Hematopoietic multipotent progenitor cell (in vitro differentiated cells): ENCODE measurements at places on chromosomes 12 and 14. TPM values are rescaled to one million over a fixed set of nuclear protein-coding genes. Genes with fewer than 3 reads are reported as not detected.

GRCh38 chr14:30608533-30609006, 13.5 kb upstream of the SCFD1 start:
- DNase-seq = no peak

GRCh38 chr12:80968326-80968725, 30.6 kb upstream of the LIN7A start:
- DNase-seq = no peak

Gene CIROP
- total RNA-seq = not detected

GRCh38 chr12:45234139-45234865, 18.4 kb downstream of the ANO6 start:
- DNase-seq = peak; percentile 18

- no peak for DNase-seq
These were observed 660 bp upstream of the MCRS1 start for GRCh38 chr12:49568442-49569162.

GRCh38 chr14:82047777-82048470, 514.3 kb upstream of the SEL1L start:
- no peak for DNase-seq

Gene RAB15
- 4.3 TPM for total RNA-seq

GRCh38 chr12:56801661-56802622, 38.8 kb downstream of the HSD17B6 start:
- no peak for DNase-seq

- no peak for DNase-seq
These were observed 308.7 kb downstream of the SOX5 start for GRCh38 chr12:23640754-23641153.

- no peak for DNase-seq
These were observed 132.9 kb upstream of the DIO3 start for GRCh38 chr14:101428409-101428808.

- no peak for DNase-seq
These were observed 584 bp downstream of the ACVR1B start for GRCh38 chr12:51951843-51952722.

Gene PSEN1
- 43.6 TPM for total RNA-seq

GRCh38 chr14:20612403-20612802, 21.2 kb upstream of the RNASE12 start:
- no peak for DNase-seq

Gene RNASE7
- not detected for total RNA-seq

GRCh38 chr12:129984106-129984505, 80.3 kb upstream of the TMEM132D start:
- no peak for DNase-seq

GRCh38 chr12:2145433-2145998, 92.7 kb downstream of the CACNA1C start:
- DNase-seq = no peak

DNA sequence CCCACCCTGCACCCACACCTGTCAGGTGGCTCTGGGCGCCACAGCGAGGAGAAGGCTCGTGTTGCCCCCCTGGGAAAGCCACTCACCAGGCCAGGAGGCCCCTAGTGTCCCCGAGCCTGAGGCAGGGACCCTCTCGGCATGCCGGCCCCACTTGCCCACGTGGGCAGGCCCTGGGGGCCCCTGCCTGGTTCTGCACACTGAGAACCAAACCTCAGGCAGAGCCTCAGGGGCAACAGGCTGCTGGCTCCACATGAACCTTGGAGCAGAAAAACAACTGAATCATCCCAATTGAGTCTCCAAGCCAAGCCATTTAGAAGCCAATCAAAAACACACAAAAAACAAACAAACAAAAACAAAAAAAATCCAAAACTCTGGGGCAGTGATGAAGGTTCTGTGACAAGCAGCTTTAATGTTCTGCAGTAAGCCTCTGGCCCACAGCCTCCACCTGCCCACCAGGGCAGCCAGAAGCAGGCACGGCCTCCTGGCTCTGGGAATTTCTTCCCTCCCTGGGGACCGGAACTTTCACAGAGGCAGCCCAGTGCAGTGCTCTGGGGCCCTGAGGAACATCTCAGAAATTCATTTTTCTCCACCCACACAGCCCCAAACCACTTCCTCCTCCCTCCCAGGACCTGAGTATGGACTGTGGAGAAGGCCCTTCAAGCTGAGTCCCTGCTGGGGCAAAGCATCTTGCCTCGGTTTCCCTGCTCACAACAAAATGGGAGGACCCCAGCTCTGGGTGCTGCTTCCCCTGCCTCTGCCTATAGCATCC, 90.2 kb downstream of the CHGA start:
- no peak for DNase-seq

Gene NINJ2
- total RNA-seq = 19.4 TPM

GRCh38 chr12:46050805-46051204, 60.4 kb upstream of the SCAF11 start:
- no peak for DNase-seq

- no peak for DNase-seq
These were observed 38.9 kb upstream of the IL22 start for GRCh38 chr12:68292151-68292943.

GRCh38 chr12:109637348-109637747, 63.8 kb downstream of the MVK start:
- no peak for DNase-seq

GRCh38 chr12:46253544-46254162, 15.2 kb downstream of the SLC38A1 start:
- no peak for DNase-seq

Gene CCDC63
- total RNA-seq = not detected

- DNase-seq = no peak
These were observed 7.2 kb upstream of the SH2B3 start for GRCh38 chr12:111398530-111398929.

DNA sequence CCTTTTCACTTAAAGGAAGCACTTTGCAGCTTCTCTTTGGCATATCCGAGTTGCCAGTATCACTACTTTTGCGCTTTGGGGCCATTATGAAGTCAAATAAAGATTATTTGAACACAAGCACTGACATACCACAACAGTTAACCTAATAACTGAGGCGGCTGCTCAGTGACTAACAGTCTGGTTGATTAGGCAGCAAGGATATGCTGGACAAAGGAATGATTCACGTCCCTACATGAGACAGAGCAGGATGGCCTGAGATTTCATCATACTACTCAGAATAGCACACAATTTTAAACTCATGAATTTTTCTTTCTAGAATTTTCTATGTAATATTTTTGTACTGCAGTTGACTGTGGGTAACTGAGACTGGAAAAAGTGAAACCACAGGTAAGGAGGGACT, 56.9 kb upstream of the E2F7 start:
- no peak for DNase-seq

Gene FRS2
- total RNA-seq = 21.0 TPM

DNA sequence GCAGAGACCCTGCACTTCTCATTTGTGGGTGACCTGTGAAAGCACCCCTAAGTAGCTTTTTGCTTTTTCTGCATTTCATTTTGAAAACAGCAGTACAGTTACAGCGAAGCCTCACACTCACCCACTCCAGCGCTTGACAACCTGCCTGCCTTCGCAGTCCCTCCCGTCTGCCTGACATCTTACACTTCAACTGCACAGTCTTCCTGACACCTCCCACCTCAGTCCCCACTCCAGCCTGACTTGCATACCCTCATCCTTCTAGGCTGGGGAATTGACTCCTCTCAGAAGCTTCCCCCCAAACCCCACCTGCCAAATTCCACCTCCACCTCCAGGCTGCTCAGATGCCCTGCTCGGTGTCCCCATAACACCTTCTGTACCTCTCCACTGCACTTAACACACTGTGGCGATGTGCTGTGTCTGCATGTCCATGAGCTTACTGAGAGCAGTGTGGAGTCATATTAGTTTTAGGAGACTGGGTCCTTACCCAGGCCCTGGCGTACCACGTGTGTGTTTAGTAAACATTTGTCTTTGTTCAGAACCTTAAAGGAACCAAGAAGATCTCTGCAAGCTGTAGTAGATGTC, 159.4 kb downstream of the PRKCH start:
- no peak for DNase-seq

Gene TARBP2
- 44.2 TPM for total RNA-seq

- DNase-seq = no peak
These were observed 953 bp downstream of the MAPK1IP1L start for GRCh38 chr14:55052269-55052930.

Gene RBMS2
- total RNA-seq = 7.5 TPM

Gene HCAR1
- total RNA-seq = 0.27 TPM

Gene CLEC4C
- total RNA-seq = under 0.01 TPM

GRCh38 chr12:44497044-44497443, 379.1 kb downstream of the NELL2 start:
- DNase-seq = no peak

- DNase-seq = no peak
These were observed 1.4 kb upstream of the GARIN2 start for GRCh38 chr14:67187826-67188225.

DNA sequence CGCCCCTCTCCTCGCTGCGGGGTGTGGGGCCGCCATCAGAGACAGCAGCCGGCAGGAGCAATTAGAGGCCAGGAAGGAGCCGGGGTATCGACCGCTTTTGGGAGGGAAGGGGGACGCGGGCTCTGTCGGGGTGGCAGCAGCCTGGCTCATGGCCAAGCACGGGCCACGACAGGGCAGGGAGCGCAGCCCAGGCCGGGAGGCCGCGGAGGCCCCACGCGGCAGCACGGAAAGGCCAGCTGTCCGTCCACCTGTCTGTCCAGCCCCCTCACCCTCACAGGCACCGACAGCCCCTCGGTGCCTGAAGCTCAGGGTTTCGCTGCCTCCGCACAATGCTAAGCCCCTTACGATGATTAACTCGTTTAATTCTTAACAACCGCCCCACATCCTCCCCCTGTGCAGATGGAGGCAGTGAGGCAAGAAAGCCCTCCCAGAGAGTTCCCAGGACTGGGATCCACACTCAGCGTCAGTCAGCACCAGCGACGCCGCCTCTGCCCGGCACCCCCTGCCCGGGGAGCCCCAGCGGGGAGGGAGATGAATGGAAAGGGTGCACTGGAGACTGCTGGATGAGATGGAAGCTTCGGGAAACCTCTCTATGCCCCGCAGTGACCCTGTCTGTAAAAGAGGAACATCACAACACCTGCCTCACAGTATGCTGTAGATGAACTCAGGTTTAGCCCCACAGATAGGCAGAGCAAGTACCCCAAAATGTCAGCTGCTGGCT, 23.7 kb downstream of the NCOR2 start:
- DNase-seq = no peak

GRCh38 chr12:118327391-118327790, 45.3 kb downstream of the TAOK3 start:
- no peak for DNase-seq

DNA sequence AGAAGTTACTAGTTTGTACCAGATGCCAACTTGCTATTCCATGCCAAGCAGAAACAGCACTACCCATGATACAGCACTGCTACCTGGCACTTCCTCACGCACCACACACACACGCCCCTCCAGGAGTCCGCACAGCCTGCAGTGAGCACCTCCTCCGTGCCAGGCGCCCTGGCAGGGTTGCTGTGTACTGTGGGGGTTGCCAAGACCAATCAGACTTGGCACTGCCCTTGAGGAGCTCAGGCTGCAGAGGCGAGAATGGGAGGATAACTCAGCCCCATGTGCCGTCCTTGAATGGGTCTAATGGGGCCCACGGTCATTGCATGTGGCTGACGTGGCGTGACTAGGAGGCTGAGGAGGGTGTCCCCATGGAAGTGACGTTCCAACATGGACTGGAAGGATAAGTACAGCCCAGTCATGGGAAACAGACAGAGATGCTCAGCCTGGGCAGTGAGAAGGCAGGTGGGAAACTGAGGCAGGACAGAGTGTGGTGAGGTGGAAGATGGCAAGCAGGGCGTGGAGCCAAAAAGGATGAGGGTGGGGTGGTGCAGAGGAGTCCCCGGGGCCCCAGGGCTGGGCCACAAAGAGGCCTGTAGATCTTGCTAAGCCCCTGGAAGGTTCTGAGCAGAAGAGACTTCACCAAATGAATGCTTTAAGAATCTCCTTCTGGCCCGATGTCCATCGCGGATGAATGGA, 65.3 kb upstream of the C14orf180 start:
- DNase-seq = no peak

DNA sequence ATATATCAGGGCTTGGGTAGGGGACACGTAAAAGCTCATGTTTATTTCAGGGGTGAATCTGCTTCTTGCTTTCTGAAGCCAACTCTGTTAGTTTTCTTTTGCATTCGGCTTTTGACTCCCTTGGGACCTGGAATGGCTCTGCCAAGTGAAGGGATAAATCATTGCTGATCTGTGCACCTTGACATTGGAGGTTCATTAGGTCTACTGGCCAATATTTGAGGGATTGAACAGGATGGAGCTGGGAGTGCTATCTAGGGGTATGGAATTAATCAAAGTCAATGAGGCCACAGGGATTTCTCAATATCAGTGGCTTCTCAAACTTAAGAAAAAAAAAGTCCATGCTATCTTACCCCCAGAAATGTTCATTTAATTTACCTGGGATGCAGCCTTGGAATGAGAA, 203.5 kb upstream of the RMST start:
- DNase-seq = no peak

Gene SYNDIG1L
- total RNA-seq = not detected

GRCh38 chr14:68782091-68782981, 10.5 kb downstream of the ZFP36L1 start:
- no peak for DNase-seq

Gene PRICKLE1
- total RNA-seq = 0.81 TPM

GRCh38 chr12:105409801-105410471, 79.4 kb downstream of the C12orf75 start:
- DNase-seq = peak; percentile 52

DNA sequence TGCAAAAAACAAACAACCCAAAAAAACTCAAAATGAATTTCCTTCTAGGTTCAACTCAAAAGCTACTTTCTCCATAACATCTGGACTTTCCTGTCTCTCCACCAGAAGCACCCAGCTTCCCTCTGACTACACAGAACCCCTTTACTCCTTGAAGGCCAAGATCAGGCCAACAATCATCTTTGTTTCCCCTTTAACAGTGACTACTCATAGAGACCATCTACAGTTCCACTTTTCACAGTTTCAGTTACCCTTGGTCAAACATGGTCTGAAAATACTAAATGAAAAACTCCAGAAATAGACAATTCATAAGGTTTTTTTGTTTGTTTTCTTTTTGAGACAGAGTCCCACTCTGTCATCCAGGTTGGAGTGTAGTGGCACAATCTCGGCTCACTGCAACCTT, 11.8 kb downstream of the GCH1 start:
- no peak for DNase-seq

Gene TMEM229B
- total RNA-seq = 46.3 TPM

Gene CLEC9A
- total RNA-seq = 8.3 TPM

DNA sequence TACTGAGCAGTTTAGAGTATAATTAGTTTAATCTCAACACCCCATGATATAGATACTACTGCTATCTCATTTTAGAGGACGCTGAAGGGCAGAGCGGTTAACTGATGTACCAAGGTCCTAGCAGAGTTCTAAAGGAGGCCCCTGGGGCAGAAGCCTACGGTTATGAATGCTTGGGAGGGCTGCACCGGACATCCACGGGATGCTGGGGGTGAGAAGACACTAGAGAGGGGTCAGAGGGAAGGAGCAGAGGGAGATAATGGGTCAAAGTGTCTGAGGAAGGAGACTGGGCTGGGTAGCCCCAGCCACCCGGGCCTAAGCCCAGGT, 1.6 kb upstream of the ACTR6 start:
- DNase-seq = no peak

Gene ANO2
- total RNA-seq = 0.81 TPM

- no peak for DNase-seq
These were observed 172.5 kb upstream of the FOXN3 start for GRCh38 chr14:89589400-89590118.

GRCh38 chr14:53368711-53369201, 215.6 kb upstream of the DDHD1 start:
- no peak for DNase-seq

Gene CFAP54
- 1.1 TPM for total RNA-seq

Gene CD69
- total RNA-seq = 545 TPM

Gene SLC25A47
- not detected for total RNA-seq

- no peak for DNase-seq
These were observed 908.8 kb downstream of the VRK1 start for GRCh38 chr14:97705976-97706375.

GRCh38 chr12:132700212-132700822, 10.3 kb upstream of the PGAM5 start:
- DNase-seq = no peak

Gene LRRK2
- total RNA-seq = 0.81 TPM

Gene TMEM179
- total RNA-seq = not detected
